ENCODE measurements at places on chromosomes 5 and 9.

DNA sequence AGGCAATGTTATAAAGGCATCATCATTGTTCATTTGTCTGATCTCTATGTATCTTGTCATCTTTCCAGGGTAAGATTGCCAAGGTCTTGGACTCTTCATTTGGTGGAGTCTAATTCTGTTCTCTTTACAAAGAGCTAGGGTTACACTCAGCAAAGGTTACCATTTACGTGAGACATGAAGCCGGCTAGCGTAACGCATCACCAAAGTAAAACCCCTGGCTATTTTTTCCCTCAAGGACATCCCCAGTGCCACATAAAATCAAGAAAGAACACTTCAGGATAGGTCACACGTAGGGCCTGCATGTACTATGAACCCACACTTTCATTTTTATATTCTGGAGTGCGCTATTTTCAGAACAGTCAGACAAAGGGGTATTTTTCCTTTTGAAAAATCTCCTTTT lies 20.0 kb upstream of the MYOT start:
- no peak for DNase-seq

DNA sequence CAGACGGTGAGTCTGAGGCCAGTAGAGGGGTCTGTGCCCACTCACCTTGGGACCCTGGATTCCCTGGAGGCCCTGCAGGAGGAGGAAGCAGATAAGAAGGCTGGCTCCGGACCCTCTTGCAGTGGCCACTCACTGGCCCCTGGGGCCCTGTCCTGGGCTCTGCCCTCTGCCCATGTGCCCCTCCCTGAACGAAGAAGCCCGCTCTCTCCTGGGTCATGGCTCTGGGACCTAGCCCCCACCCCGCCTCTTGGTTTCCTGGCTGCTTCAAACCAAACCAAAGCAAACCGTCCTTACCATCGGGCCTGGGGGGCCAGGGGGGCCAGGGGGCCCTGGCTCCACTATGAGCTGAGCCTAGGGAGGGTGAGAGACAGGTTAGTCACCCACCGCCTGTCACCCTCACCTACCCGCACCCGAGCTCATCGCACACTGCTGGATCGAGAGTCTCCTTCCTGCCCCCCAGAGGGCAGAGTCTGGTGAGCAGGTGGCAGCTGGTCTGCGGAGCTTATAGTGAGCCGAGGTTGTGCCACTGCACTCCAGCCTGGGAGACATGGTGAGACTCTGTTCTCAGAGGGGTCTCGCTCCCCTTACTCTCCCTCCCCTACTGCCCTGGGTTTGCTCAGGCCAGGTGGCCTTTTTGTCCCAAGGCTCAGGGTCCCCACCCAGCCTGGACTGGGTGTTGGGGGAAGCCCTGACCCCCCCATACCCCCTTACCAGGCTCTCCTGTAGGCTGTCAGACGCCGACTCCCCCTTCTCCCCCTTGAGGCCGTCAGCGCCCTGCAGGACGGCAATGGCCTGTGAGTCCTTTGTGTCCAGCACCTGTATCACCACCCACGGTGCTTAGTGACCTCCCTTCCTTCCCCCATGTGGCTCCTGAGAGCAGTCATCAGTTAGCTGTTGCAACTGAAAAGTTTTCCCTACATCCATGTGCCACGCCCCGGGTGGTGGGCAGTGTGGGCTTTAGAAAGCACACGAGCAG lies 15.2 kb upstream of the PHYKPL start:
- DNase-seq: no peak

- DNase-seq: no peak
Measured at GRCh38 chr5:138024117-138024516, 8.8 kb downstream of the FAM13B start.

DNA sequence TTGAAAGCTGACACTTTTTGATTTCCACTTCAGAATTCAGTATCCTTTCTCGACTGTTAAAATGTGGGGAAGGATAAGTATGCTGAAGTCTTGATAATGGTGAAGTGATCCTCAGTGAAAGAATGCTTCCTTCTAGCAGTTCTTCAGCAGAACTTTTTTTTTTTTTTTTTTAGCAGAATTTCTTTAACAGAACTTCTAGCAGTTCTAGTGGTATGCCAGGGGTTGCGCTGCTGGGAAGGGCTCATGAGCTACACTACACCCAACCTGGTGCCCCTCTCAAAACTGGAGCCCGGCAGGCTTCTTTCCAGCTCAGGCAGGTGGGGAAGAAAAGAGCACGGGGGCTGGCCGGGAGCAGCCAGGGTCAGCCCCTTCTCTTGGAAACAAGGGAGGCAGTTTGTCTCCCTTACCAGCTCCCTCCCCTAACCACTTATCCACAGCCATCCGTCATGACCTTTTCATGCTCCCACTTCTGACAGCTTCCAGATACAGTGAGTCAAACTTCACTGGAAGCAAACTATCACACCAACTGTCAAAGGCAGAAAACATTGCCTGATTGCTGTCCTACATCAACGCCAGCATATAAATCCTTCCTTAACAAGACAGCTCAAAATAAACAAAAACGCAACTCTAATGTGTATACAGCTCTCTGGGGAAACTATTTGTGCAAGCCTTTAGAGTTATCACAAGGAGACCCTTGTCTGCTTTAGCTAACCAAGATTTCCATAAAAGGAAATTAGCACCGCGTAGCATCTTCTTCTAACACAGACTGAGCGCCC lies 211.5 kb downstream of the GAPVD1 start:
- no peak for DNase-seq

- DNase-seq: no peak
Measured at GRCh38 chr5:77031891-77032290, 1.7 kb downstream of the AGGF1 start.

DNA sequence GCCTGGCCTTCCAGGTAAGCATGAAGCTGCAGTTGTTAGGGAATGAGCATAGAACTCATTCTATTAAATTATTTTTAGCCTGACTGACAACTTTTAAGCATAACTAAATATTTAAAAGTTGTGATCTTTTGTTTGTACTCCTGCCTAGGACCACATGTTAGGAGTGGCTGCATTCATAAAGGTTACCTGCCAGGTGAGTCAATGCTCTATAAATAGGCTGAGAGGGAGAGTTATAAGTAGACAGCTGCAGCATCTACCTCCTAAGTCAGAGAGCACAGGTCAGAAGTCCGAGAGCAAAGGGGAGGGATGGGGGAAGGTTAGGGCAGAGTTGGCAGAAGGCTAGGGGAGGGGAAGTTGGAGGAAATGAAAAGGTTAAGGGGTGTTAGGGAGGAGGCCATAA lies 292.4 kb upstream of the TLE4 start:
- DNase-seq: no peak

DNA sequence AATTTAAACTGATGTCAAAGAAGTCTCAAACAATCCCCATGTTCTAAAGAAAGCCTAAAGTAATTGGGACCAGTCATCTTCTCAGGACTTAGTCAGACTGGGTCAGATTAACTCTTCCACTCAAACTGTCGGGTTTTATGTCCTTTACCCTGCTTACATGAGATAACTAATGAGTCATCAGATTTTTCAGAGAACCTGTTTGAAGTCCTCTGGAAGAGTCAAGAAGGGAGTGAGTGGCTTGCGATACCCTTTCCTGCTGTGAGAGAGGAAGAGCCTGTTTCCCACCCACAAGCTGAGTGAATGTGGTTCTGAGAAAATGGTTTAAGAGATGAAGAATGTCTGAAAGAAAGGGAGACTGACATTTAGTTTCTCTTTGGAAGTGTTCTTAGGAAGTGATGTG lies 1866.7 kb upstream of the C9orf72 start:
- no peak for DNase-seq

DNA sequence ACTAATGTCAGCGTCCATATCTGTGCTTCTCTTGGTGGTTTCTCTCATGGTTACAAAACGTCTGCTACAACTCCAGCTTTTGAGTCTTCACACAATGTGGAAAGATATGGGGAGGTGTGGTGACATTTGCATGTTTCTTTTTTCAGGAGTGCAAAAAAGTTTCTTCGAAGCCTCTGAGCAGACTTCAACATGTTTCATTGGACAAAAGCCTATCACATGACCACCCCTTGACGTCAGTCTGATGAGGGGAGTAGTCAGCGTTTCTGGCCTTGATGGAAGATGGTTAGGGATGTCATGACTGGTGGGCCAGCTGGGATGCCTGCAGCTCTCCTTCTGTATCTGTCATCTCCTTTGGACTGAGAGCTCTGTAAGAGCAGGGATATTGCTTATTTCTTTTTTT lies 61.4 kb downstream of the PTPDC1 start:
- DNase-seq: no peak

- no peak for DNase-seq
Measured at GRCh38 chr5:93123127-93123526, 457.9 kb downstream of the NR2F1-AS1 start.

DNA sequence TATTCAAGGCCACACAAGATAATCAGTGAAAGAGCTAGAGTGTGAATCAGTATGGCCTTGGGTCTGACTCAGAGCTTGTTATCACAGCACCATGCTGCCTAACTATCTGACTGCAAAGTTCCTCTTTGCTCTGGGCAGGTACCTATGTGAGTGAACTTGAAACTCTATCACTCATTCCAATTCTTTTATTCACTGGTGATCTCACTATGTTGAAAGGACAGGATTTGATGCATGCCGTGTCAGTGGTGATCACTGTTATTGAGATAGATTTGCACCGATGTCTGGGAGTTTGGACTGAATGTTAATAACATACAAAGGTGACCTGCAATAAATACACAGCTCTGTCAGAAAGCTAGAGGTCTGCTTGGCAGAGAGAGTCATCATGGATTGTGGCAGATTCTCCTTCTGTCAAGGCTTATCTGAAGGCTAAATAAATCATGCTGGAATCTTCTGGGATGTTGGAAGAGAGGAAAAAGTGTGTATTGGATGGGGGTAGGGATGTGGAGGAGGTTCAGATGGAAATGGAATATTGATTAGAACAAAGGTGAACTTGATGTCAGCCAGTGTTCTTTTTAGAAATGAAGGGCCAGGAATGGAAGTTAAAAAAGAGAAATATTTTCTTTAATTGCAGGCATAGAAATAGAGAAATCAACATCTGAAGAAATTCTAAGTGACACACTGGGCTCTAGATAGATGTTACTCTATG lies 91.8 kb upstream of the TNC start:
- DNase-seq: no peak

DNA sequence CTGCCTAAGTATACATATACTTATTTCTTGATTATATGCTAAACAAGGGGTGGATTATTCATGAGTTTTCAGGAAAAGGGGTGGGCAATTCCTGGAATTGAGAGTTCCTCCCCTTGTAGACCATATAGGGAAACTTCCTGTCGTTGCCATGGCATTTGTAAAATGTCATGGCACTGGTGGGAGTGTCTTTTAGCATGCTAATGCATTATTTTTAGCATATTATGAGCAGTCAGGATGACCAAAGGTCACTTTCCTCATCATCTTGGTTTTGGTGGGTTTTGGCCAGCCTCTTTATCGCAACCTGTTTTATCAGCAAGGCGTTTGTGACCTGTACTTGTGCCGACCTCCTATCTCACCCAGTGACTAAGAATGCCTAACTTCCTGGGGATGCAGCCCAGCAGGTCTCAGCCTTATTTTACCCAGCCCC lies 80.9 kb downstream of the ALDH7A1 start:
- no peak for DNase-seq

- no peak for DNase-seq
Measured at GRCh38 chr5:176144508-176144907, 93.7 kb upstream of the SIMC1 start.

DNA sequence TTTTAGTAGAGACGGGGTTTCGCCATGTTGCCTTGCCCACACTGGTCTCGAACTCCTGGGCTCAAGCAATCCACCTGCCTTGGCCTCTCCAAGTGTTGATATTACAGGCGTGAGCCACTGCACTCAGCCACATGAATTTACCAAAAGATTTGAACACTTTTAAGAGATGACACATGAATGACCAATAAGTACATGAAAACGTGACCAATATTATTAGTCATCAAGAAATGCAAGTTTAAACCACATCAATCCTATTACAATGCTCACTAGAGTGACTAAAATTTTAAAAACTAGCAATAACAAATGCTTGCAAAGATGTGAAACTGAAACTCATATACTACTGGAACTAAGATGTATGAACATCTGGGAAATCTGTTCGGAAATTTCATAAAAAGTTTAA lies 54.3 kb downstream of the NR6A1 start:
- no peak for DNase-seq

- no peak for DNase-seq
Measured at GRCh38 chr5:116296335-116297072, 211.7 kb downstream of the COMMD10 start.

- DNase-seq: no peak
Measured at GRCh38 chr5:149636191-149636860, 55.0 kb downstream of the ARHGEF37 start.

DNA sequence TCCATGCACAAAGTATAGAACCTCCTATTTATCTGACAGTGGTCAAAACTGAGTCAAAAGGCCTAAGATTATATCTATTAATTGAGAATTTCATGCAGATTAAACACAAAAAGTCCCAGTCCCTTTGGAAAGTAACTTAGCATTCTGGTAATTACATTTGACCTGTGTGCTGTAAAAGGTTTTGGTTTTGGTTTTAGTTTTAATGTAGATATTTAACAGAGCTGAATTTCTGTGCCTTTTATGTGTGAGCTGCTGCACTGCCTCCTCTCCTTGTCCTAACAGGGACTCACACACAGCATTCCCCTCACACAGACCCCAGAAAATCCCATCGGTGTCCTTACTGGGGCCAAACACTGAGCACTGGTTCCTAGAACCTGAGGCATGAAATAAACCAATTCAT lies 31.0 kb upstream of the FSD1L start:
- DNase-seq: no peak

DNA sequence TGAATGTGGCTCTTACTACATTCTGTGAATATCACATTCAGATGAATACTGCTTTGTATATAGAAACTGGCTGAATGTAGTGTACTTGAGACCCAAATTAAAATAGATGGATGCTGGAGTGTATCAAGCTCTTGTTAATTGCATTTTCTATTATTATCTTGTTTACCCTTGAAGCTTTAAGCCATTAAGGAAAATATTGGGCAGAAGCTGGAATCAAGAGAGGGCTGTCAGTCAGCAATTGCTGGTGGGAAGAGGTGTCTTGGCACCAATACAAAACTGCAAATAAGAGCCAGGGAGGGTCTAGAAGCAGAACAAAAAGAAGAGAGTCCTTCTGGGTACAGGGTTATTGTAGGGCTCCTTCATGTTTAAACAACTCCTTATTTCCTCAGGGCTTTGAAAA lies 38.8 kb downstream of the MUSK start:
- DNase-seq: no peak

- DNase-seq: no peak
Measured at GRCh38 chr9:94511955-94512265, 43.0 kb upstream of the PCAT7 start.

DNA sequence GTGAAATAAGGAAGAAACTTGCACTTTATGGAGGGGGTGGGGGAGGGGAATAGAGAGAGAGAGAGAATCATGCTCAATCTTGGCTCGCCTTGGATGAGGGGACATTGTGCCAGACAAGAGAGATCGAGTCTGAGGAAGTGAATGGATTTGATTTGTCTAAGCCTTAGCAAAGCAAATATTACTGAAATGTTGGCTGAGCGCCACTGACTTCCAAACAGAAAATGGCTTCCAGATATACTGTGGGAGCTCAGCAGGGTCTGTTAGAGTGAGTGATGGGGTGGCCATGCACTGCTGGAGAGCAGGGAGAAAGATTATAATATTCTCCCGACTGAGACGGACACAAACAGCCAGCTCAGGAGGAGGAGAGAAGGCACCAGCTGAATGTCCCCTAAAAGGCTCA lies 34.5 kb downstream of the BRINP1 start:
- DNase-seq: no peak
